ENCODE measurements at places on chromosomes 12 and 14. TPM values are rescaled to one million over a fixed set of nuclear protein-coding genes. Genes with fewer than 3 reads are reported as not detected.

DNA sequence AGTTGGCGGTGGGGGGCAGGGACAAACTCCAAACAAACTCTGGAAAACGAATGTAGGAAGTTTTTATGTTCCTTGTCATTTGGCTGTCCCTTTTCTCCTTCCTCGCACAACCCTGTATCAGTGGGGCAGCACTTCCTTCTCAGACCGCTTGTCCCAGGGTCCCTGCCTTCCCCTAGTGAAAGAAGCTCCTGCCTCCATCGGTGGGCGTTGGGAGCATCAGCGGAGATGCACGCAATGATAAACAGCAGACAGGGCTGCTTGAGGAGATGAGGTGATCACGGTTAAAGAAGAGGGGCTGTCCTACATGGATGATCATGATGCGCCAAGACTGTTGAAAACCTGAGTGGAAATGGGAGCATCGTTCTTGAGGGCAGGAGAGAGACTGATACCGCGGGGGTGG is 620 bp downstream of the C1S start:
- H3K4me1 ChIP-seq, result peaks cover 68% of the 10 kb centered on the region
- H3K27ac ChIP-seq, result peak overlapping the region; percentile 82
- H3K36me3 ChIP-seq, result peaks cover 23% of the 10 kb centered on the region

- H3K4me3 ChIP-seq, result no peak overlapping the region
- peaks cover 40% of the 10 kb centered on the region for H3K4me1 ChIP-seq
- H3K27me3 ChIP-seq, result no peaks in the 10 kb centered on the region
Measured at GRCh38 chr12:27535318-27535717, 11.3 kb downstream of the PPFIBP1 start.

GRCh38 chr12:47387994-47388393 is 308.2 kb upstream of the AMIGO2 start:
- H3K4me1 ChIP-seq, result peaks cover 11% of the 10 kb centered on the region
- H3K36me3 ChIP-seq, result no peaks in the 10 kb centered on the region
- H3K27me3 ChIP-seq, result no peaks in the 10 kb centered on the region
- H3K27ac ChIP-seq, result no peak overlapping the region
- H3K4me3 ChIP-seq, result no peak overlapping the region
- DNase-seq, result no peak

GRCh38 chr12:52156757-52157565 is 34.9 kb downstream of the KRT80 start:
- peak; percentile 95 for DNase-seq
- H3K4me3 ChIP-seq, result no peak overlapping the region
- no peaks in the 10 kb centered on the region for H3K36me3 ChIP-seq
- H3K27ac ChIP-seq, result no peak overlapping the region

DNA sequence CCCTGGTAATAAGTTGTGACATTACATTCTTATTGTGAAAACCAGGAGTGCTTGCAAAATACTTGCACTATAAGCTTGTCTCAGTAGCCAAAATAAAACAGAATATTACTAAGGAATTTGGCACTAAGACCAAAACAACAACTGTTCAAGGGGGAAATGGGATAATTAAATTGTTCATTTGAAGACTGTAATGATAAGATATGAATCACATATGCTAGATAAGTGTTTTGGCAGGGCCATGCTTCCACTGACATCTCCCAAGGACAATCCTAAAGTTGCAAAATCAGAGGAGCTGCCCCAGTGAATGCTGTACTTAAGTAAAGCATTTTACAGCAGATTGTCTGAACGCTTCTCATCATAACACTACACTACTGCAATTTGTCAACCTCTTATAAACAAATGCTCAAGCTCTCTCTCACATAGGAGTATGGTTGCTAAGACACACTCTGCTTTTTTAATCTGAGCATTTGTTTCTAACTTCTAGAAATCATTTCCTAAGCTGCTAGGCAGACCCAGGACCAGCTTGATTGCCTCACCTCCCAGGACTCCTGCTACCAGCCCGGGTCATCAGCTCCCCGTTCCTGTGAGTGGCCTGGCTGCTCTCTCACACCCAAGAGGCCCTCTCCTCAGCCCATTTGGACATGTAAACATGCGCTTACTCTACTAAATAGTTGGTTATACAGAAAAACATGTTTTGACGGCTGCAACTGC is 191.5 kb downstream of the PAX9 start:
- H3K27ac ChIP-seq, result no peak overlapping the region
- H3K4me1 ChIP-seq, result peaks cover 13% of the 10 kb centered on the region
- no peaks in the 10 kb centered on the region for H3K27me3 ChIP-seq
- no peaks in the 10 kb centered on the region for H3K36me3 ChIP-seq
- DNase-seq, result no peak

GRCh38 chr14:93007225-93007997 is 84.5 kb downstream of the CHGA start:
- no peaks in the 10 kb centered on the region for H3K36me3 ChIP-seq
- no peaks in the 10 kb centered on the region for H3K27me3 ChIP-seq
- DNase-seq, result no peak
- peaks cover 80% of the 10 kb centered on the region for H3K4me1 ChIP-seq

GRCh38 chr12:26028953-26029735 is 70.7 kb downstream of the RASSF8 start:
- H3K4me3 ChIP-seq, result no peak overlapping the region
- peaks cover 9% of the 10 kb centered on the region for H3K4me1 ChIP-seq
- no peaks in the 10 kb centered on the region for H3K27me3 ChIP-seq
- DNase-seq, result no peak

DNA sequence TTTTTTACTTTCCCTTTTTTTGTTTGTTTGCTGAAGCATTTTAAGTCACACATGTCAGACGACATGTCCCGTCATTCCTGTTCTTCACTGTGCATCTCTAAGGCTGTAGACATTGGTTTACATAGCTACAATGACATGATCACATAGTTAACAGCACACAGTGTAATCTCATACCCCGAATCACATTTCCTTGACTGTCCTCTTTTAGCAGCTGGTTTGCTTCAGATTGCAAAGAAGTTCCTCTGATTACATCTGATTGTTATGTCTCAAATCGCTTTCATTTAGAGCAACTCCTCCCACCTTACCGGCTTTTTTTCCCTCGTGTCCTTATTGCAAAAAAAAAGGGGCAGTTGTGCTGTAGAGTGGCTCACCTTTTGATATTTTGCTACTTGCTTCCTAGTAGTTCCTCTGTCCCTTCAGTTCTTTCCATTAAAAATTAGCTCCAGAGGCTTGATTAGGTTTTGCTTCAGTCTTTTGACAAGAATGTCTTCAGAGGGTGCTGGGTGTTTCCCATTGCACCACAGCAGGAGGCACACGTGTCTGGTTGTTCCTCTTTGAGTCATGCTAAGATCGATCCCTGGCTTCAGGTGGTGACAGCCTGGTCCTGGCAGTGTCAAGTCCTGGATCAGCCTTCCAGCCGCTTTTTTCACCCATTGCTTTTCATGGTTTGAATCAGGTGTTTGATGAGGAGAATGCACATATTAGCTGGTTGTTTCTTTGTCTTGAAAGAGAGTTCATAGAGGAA is 35.0 kb downstream of the ZNF664 start:
- H3K27me3 ChIP-seq, result no peaks in the 10 kb centered on the region
- peaks cover 6% of the 10 kb centered on the region for H3K4me1 ChIP-seq
- peaks cover 31% of the 10 kb centered on the region for H3K36me3 ChIP-seq
- no peak overlapping the region for H3K4me3 ChIP-seq

- H3K27me3 ChIP-seq, result no peaks in the 10 kb centered on the region
- no peak for DNase-seq
- peaks cover 72% of the 10 kb centered on the region for H3K4me1 ChIP-seq
- H3K27ac ChIP-seq, result peak overlapping the region; percentile 95
- peaks cover 30% of the 10 kb centered on the region for H3K36me3 ChIP-seq
Measured at GRCh38 chr12:108802101-108802961, 55.1 kb downstream of the SSH1 start.

Gene GSG1
- total RNA-seq, result not detected

Gene OTOGL
- 2.0 TPM for total RNA-seq

Gene ANO4
- total RNA-seq, result not detected
